LHCN-M2 (cell line): ENCODE measurements at places on chromosomes 6 and 20.

GRCh38 chr6:44797746-44798145 lies 410.2 kb downstream of the CDC5L start:
- no peak for DNase-seq

DNA sequence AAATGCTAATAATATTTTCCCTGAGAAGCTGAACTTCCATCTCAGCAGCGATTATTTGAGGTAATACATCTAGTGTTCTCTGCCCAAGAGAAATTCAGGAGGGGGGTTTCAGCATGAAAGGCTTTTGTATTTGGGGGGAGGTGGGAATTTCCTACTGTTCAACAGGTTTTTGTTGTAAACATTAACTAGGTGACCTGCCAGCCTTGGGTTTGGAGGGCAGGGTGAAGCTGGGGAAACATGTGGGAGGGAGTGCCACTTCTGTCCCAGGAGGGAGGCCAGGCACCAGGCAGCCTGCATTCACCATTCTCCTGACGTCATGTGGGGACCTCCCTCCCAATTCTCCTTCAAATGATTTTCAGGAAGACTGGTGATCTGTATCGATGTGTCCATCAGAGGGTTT lies 37.7 kb upstream of the PKHD1 start:
- no peak for DNase-seq

DNA sequence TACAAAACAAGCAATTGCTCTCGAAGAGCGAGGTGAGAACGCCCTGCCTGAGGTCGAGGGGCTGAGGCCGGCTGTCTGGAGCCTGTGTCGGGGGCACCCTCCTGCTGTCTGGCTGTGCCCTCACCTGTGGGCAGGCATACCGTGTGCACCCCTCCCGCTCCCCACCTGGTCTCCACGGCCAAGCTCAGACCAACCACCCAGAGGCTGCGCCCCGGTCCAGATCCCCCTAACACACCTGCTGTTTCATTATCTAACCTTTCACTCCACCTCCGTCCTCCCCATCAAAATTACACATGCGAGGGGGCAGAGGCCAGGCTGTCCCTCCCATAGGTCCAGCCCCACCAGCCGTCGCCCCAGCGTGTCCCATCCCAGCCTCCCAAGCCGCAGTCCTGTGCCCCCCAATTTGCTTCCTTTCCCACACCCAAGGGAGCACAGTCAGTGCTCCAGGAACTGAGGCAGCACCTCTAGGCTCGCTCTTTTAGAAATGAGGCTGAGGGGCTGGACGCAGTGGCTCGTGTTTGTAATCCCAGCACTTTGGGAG lies 35.2 kb downstream of the NTSR1 start:
- no peak for DNase-seq

- no peak for DNase-seq
Observed at GRCh38 chr6:114465511-114465910, 122.7 kb upstream of the HS3ST5 start.

- DNase-seq = no peak
Observed at GRCh38 chr20:62947532-62948300, 4.8 kb upstream of the SLC17A9 start.

DNA sequence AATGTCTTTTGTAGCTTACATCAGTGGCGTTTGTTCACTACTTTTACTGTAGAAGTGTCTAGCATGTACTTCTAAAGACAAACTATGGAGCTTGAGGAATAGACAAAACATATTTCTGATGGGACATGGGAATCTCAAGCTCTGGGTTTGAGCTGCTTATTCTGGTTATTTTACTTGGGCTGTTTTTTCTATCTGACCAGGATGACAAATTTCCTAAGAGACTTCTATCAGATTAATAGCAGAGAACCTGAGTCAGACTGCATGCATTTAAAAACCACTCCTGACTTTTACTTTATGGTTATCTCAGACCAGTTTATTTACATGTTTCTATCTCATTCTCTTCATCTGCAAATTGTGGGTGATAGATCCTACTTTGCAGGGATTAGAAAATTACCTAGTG lies 1282.3 kb upstream of the GJE1 start:
- DNase-seq = peak; percentile 80

DNA sequence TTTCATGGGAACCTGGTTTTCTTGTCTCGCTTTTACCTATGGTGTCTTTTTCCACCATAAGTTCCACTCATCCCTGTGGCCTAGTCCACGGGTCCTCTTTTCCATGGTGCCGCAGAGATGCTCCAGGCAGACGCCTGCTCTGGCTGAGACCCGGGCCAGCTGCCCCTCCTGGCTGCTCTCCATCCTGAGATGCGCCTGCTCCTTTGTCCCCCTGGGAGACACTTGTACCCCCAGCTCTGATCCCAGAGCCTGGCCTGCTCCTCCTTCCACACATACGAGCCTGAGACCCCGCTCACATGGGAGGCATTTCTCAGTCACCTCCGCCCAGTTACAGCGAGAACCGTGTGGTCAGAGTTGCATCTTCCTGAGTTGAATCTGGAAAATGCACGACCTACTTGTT lies 29.6 kb downstream of the RNASET2 start:
- no peak for DNase-seq

- no peak for DNase-seq
Observed at GRCh38 chr6:82554666-82555065, 191.0 kb downstream of the TPBG start.

DNA sequence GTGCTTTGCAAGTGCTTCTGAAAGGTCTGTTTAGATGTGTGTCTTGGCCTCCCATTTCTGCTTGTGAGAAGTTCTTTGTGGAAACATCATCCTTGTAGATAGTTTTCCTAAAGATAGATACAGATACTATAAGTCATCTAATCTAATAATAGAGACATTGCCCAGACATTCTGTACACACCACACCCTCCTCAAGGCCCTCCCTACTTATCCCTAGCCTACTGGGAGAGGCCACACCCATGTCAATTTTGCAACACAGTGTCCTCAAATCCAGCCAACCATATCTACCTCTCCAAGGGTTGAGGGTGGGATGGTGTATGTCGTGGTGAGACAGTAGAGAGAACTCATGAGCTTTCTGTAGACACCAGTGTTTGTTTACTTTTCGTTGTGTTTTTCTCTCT lies 6.2 kb downstream of the KDM1B start:
- no peak for DNase-seq

DNA sequence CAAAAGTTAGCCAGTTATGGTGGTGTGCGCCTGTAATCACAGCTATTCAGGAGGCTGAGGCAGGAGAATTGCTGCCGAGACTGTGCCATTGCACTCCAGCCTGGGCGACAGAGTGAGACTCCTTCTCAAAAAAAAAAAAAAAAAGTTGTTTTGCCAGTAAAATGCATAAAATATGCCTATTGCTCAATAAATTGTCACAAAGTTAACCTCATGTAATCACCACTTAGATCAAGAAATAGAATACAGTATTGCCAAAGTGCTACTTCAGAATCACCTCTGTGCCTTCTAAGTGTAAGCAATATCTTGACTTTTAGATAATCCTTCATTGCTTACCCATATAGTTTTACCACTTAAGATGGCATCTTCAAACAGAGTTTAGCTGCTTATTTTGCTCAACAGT lies 80.7 kb downstream of the TRMT11 start:
- no peak for DNase-seq

DNA sequence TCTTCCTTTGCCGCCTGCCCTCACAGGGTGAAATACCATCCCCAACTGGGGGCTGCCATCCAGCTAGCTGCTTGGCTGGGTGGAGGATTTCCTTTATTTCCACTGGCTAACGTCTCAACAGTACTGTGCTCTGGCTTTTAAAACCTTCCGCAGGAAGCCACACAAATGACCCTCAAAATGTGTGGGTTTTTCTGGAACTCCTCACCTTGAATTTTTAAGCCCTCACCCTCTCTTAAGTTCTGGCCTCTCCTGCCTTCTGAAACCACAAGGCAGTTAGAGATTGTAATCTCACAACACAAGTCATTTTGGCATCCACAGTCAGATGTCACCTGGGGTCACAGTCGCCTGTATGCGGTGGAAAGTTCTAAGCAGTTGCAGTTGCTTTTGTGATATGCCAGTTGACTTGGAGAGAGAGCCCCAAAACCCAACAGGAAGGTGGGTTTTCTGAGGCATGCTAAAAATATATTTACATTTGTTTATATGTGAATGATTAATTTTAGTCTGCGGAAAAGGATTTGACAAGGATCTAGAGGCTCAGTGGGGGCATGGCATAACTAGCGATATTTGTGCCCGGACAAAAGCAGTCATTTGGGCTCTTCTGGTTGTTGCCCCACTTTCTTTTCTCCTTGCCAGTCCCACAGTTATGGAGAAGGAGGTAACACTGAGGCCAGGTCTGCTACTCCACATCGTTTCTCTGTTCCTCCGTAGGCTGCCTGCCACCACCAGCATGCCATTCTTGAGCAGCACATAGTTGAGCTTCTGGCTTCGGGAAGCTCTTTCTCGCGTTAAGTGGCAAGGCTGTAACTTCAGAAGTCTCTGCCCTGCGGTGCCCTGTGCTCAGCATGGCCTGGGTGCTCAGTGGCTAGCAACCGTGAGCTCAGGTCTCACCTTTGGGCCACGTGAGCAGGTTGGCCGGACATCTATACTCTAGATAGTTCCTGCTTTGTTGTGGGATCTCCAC lies 335.3 kb downstream of the CD83 start:
- no peak for DNase-seq

DNA sequence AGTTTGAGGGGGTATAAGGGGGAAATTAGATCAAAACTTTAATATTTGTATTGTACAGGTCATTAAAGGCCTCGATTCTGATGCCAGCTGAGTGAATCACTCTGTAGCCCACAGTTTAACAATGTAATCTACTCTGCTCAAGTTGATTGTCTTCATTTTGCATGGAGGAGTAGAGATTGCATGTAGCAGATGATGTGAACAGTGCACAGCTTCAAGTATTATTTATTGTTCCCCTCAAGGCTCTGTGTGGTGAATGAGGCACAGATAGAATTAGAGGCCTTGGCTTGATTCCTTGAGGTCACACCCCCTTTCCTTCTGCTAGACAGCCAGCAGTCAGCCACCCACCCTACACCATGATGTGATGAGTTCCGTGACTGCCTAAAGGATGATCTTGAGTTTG lies 38.1 kb downstream of the TXLNB start:
- no peak for DNase-seq
